ENCODE measurements at places on chromosomes 6 and 20.

GRCh38 chr6:98747960-98748359, 86.4 kb upstream of the POU3F2 start:
- no peak for DNase-seq

- DNase-seq: no peak
Measured at GRCh38 chr6:170122651-170123050, 168.2 kb downstream of the DLL1 start.

DNA sequence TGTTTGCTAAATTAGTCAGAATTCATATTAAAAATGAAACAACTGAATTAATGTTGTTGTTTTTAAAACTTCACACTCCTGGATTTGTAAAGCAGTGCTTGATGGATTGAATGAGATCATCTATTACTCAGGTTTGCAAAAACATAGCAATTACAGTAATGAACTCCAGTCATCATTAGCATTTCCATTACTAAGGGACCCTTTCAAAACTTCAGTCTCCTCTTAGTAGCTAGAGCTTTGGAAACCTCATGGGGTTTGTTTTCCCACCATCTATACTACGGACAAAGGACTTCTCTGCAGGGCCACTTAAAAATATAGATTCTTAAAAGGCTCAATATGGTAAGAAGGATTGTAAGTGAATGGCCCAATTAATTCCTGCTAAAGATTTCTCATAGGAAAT, 209.9 kb upstream of the PRND start:
- DNase-seq: no peak

DNA sequence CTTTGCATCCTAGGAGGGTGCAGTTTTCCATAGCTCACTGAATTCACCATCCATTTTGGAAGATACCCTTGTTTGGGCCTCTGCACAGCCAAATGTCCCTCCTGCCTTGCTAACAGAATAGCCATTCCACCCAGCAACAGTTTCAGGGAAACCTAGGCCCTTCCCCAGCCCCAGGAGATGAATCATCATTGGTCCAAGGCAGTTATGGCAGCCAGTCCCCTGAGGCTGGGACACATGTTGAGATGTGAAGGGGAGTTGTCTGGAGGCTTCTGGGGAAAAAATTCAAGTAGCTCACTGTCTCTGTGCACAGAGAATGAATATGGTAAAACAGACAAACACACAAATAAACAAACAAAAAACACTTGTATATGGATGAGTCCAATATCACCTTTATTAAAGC, 17.4 kb upstream of the SIRPB2 start:
- DNase-seq: no peak

- no peak for DNase-seq
Measured at GRCh38 chr6:89122625-89123024, 4.8 kb upstream of the SRSF12 start.

- no peak for DNase-seq
Measured at GRCh38 chr6:69622924-69623323, 173.9 kb downstream of the LMBRD1 start.

DNA sequence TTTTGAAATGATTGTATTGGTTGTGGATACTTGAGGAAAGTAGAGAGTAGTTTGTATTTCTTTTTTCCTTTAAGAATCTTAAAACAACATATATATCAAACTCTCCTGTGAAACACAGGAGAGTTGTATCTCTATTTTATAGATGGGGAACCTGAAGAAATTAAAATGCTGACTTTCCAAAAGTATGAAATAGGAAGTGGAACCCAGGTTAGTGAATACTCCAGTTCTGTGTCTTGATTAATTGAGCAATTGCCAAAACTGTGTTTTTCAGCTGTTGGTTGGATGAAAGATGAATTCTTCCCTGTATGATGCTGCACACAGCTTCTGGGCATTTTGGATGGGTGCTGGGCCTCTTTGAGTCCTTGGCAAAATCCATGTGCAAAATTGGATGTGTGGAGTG, 86.3 kb downstream of the ARID1B start:
- no peak for DNase-seq

DNA sequence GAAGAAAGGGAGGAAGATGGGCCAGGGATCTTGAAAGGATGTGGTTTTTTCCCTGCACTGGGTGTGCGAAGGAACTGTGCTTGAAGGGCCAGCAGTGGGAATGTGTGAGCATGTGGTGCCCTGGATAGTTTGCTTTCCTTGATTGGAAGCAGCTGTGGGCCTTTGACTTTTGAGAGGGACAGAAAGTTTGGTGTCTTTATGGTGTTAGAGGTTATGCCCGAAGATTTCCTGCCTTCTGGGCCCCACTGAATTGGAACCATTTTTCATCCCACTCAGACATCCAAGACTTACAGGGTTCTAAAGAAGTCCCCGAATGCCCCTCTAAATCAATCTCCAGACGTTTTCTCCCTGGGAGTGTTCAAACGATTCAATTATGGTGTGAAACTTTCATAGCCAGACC, 23.5 kb upstream of the EDN3 start:
- no peak for DNase-seq

- no peak for DNase-seq
Measured at GRCh38 chr6:6816716-6817115, 228.2 kb downstream of the LY86 start.

DNA sequence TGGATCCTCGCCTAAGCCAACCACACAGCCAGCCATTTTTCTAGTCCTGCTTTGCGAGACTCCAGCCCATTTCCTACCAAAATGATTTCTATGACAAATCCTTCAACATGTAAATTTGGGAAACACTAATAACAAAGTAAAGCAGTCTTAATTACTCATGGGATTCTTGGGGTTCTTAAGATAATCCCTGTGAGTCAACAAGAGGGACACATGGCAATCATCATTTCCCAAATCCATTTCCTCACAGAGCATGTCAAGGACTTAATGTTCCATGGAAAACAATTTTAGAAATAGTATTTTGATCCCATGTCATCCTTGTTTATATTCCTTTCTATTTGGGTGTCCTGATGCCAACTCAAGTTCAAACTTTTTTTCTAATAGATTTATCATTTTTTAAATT, 322.7 kb upstream of the NOX3 start:
- DNase-seq: no peak

- peak; percentile 76 for DNase-seq
Measured at GRCh38 chr20:63434599-63435378, 37.7 kb downstream of the KCNQ2 start.

GRCh38 chr20:29325304-29325640, 1932.2 kb upstream of the DEFB115 start:
- no peak for DNase-seq

- no peak for DNase-seq
Measured at GRCh38 chr20:33176101-33176500, 8.1 kb downstream of the BPIFA2 start.

- peak; percentile 49 for DNase-seq
Measured at GRCh38 chr6:31712296-31712695, 2.9 kb upstream of the LY6G6D start.

GRCh38 chr6:131782764-131783163, 25.1 kb upstream of the ENPP1 start:
- no peak for DNase-seq

GRCh38 chr6:112649853-112650252, 302.7 kb downstream of the RFPL4B start:
- no peak for DNase-seq

DNA sequence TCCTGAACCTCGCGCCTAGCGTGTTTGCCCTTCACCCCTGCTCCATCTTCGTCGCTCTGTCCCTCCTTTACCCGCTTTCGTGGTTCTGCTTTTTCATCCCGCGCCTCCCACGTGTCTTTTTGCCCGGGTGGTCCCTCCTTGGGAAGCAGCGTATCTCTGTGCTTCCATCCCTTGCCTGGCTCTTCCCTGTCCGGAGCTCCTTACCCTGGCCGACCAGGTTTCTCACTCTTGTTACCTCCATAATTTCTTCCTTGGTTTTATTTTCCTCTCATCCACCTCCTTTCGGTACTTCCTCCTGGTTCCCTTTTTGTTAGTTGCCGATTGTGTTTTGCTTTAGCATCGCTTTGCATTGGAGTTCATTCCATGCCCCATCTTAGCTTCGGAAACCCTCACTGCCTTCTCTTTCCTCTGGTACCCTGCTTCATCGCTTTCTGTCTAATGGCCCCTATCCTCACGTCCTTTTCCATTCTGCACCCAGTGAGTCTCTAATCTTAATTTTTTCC, 735 bp downstream of the FAM135A start:
- no peak for DNase-seq

DNA sequence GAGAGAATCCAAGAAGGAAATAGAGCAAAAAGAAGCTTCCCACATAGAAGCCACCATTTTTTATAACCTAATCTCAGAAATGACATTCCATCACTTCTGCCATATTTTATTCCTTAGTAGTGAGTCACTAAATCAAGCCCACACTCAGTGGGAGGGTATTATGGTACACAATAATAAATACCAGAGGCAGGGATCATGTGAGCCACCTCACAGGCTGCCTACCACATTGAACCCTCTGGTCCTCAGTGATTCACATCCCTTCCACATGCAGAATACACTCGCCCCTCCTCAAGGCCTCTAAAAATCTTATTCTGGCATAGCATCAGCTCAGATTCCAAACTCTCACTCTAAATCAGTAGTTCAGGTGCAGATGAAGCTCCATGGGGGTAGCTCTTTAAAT, 49.4 kb downstream of the TMC2 start:
- no peak for DNase-seq

- DNase-seq: no peak
Measured at GRCh38 chr6:161227004-161227960, 46.6 kb downstream of the AGPAT4 start.

GRCh38 chr6:13761361-13762036, 49.9 kb upstream of the RANBP9 start:
- no peak for DNase-seq

GRCh38 chr6:34235307-34236130, 1.2 kb upstream of the HMGA1 start:
- peak; percentile 83 for DNase-seq

DNA sequence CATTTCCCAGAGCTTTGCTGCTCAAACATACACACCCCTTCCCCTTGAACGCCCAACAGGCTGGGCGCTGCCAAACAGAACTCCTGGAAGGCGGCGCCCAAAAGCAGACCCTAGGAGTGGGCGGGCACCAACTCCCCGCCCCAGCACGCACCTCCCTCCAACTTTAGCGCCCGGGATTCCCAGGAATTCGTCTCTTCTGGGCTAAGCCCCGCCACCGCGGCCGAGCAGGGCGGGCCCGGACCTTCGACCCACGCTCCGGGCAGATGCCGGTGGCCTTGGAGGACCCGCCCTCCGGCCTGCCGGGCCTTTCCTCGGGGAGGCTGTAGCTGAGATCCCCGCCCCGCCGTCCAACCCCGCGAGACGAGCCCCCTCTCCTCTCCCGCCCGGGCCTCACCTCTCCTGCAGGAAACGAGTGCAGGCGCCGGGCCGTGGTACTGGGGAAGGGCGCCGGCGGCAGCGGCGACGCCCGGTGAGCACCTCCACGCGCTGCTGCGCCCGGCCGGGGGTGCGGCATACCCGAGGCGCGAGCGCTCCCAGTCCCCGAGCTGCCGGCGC, 659 bp downstream of the MCUR1 start:
- DNase-seq: peak; percentile 43
